Ecto neural progenitor cell (in vitro differentiated cells): ENCODE measurements at places on chromosomes 6 and 20.
A peak's percentile ranks its signal among the peaks of the same experiment; 100 is the strongest.

GRCh38 chr6:105993341-105994117 lies 92.6 kb upstream of the PRDM1 start:
- DNase-seq: no peak

GRCh38 chr6:20487669-20488375 lies 46.4 kb upstream of the CDKAL1 start:
- DNase-seq: no peak

DNA sequence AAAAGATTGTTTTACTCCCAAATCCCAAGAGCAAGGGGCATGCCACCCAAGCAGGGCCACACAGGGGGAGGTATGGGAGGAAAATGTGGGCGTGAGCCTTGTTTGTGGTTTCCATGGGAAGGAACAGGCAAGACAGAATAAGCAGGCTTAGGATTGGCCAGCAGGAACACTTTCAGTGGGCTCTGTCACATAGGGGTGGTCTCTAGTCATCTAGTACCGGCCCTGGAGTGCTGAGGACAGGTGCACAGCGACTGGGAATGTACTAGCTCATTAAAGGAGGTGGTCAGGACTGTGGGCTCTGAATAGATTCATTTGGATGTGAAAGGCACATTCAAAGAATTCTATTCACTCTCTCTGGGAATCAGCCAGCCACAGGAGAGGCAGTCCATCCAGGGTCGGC lies 175.6 kb downstream of the TBC1D7 start:
- DNase-seq: peak; percentile 81

GRCh38 chr6:27502508-27503435 lies 29.9 kb upstream of the ZNF184 start:
- peak; percentile 66 for DNase-seq

DNA sequence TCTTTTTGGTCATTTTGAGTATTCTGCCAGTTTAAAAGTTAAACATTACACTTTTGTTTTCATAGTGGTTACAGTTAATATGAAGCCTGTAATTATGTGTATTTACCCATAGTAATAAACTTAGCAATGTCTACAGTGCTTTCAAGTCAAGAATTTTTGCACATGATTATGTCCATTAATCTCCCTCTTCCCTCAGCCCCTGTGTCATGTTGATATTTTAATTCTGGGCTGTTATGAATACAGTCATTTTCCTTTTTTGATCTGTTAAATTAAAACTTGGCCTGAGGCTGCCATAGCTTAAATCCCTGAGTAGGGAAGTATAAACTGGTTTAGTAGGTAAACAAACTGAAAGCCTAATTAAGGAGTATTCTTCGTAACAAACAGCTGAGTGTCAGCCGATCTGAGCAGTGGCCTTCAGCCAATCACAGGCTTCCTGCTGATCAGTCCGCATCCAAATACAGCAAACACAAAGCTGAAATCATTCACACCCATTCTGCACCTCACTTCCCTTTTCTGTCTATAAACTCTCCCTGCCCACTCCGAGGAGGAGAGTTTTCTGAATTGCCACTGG lies 9.5 kb upstream of the SFT2D1 start:
- no peak for DNase-seq

- no peak for DNase-seq
Measured at GRCh38 chr6:161038229-161039031, 46.9 kb downstream of the MAP3K4 start.

DNA sequence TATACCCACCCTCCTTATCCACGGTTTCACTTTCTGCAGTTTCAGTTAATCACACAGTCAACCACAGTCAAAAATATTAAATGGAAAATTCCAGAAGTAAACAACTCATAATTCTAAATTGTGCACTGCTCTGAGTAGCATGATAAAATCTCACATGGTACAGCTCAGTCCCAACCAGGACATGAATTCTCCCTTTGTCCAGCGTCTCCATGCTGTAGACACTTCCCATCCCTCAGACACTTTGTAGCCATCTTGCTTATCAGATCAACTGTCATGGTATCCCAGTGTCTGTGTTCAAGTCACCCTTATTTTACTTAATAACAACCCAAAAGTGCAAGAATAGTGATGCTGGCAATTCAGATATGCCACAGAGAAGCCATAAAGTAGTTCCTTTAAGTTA lies 94.7 kb downstream of the PDE10A start:
- no peak for DNase-seq

- DNase-seq: no peak
Measured at GRCh38 chr6:144062786-144063185, 32.6 kb downstream of the SF3B5 start.

DNA sequence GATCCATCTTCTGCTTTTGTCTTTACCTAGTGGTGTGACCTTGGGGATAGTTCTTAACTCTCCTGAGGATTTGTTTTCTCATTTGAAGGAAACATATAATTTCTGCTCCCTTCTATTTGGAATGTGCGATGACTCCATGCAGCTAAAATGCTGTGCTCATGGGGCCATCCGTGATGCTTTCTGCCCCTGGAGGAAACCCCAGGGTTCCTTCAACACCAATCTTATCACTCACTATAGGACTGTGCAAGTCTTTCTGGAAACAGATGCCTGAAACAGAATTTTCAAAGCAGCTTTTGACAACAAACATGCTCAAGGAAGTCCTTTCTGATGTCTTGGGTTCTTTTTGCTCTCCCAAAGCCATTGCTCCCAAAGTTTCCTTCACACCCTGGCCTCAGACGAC lies 128.8 kb upstream of the GGTLC1 start:
- DNase-seq: no peak

DNA sequence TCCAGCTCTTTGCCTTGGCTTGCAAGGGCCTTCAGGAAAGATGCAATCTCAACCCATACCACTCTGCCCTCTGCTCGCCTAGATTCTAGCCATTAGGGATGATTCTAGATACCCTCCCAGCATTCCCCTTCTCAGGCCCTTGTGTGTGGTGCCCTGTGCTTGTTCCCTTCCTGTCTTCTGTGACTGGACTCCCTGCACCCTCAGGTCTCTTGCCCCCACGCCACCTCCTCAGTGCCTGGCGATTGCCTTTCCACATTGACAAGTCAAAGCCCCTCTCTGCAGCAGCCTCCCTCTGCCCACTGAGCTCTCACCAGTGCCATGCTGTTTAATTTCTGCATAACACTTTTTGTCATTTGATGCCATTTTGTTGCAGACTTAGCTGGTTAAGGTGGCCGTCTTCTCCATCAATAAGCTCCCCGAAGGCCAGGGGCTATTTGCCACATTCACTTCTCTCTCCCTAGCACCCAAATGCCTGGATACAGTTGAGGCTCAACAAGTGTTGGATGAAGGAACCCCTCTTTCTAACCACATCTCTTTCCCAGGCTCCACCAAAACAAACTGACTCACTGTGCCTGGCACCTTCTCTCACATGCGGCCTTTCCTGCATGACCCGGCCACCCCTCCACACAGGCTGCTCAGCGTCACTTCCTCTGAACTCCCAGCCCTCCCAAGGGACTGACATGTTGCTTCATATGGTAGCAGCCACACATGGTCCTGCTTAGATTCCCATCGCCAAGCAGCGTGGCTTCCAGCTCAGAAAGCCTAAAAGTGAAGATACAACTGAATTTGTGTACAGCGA lies 4.6 kb upstream of the TXNDC5 start:
- peak; percentile 32 for DNase-seq

- DNase-seq: peak; percentile 26
Measured at GRCh38 chr6:41201764-41202173, 820 bp upstream of the TREML2 start.

GRCh38 chr20:57707320-57707719 lies 2.5 kb downstream of the PMEPA1 start:
- DNase-seq: no peak

- DNase-seq: no peak
Measured at GRCh38 chr6:163457637-163458561, 43.4 kb downstream of the QKI start.

DNA sequence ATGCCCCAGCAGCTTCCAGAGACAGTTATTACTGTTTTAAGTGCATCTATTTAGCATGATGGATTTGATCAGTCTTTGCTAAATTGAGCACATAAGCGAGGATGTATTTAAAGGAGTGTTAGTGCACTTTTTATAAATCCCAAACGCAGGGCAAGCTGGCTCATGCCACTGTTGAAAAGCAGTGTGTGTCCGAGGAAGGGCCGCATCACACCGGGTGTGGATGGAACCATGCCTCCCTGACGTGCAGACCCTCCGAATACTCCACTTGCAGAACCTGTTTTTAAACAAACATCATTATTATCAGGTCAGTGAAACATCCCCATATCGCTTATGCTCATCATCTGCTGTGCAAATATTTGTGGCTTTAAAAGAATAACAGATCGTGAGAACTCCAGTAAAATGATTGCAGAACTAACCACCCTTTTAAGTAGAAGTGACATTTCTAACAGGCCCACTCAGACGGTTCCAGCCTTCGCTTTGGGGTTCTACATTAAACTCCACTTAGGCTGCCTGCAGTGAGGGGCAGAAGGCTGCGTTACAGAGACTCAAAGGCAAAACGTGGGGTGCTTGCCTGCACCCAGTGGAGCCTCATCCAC lies 190.1 kb downstream of the CDH4 start:
- DNase-seq: no peak
